Stimulated activated CD4-positive, alpha-beta T cell treated with anti-CD3 and anti-CD28 coated beads, Interleukin-2, amount 100 ng/mL, for 24 hours (primary cell): ENCODE measurements at places on chromosomes 2 and 18.

GRCh38 chr2:111617299-111618225 lies 266.4 kb downstream of the ANAPC1 start:
- DNase-seq: no peak

DNA sequence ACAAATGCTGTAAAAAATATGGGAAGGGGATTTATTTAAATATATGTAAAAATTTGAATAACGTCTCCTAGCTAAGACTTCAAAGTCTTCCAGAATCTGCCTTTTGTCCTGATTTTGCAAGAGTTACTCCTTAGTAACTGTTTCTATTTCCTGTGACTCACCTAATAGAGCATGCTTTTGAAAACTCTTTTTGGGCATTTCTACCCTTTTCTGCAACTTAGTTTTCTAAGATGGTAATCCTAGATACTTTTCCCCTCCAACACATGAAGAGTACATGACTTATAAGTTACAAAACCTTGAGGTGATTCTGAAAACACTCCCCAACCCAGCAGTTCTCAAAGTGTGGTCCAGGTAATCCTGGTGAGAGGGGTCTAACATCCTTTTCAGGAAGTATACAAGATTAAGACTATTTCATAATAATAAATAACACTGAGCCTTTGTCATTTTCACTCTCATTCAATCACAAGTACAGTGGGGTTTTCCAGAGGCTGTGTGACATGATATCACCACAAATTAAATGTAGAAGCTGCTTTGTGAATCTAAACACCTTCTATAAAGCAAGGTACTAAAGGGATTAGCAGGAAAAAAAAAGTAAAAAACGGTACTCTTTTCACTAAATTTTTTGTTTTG lies 31.9 kb downstream of the PPP4R3B start:
- no peak for DNase-seq

DNA sequence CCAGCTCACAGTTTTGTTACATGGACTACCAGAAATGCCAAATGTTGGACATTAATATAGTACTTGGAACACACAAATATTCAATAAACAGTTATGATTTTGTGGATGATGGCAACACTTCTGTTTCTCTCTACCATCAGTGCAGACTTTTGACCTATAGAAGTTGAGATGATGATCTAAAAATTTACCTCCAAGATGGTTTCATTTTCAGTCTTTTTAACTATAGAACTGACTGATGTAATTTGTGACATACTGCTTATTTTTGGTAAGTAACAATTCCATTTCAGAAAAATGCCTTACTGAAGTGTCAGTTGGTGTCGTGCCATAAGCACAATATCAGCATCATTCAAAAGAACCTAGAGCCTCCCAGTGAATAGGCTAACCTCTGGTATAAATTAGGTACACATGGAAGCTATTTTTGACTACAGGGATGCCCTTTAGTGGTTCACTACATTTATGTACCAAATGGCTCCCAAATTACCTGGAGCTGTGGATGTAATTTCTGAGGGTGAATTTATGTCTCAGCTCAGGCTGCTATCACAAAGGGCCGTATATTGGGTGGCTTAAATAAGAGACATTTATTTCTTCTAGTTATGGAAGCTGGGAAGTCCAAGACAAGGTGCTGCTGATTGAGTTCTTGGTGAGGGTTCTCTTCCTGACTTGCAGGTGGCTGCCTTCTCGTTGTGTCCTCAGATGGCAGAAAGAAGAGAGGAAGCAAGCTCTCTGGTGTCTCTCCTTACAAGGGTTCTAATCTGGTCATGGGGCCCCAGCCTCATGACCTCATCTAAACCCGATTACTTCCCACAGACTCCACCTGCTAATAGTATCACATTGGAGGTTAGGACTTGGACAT lies 66.5 kb downstream of the ALPK2 start:
- DNase-seq: no peak

DNA sequence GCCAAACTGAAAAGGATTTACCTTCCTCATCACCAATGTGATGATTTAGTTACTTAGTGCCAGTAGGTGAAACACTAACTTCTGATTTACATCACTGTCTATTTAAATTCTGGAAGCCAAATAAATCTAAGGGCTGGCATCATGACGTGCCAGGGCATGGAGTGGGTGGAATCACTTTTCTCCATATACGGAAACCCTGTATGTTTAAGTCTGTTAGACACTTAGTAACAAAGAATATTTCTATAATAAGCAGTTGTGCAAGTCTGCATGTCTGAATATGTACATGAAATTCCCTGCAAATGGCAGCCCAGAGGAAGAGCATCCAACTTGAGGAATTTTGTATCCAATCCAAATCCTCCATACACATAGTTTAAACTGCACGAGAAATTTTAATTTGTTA lies 243.1 kb upstream of the SMAD7 start:
- no peak for DNase-seq

- no peak for DNase-seq
Observed at GRCh38 chr2:161556440-161556839, 67.8 kb upstream of the SLC4A10 start.

- DNase-seq: no peak
Observed at GRCh38 chr2:152525277-152525838, 190.4 kb downstream of the FMNL2 start.

GRCh38 chr2:235087832-235088495 lies 136.1 kb downstream of the SH3BP4 start:
- DNase-seq: no peak

- DNase-seq: peak; percentile 83
Observed at GRCh38 chr2:6773007-6773693, 92.6 kb downstream of the CMPK2 start.

DNA sequence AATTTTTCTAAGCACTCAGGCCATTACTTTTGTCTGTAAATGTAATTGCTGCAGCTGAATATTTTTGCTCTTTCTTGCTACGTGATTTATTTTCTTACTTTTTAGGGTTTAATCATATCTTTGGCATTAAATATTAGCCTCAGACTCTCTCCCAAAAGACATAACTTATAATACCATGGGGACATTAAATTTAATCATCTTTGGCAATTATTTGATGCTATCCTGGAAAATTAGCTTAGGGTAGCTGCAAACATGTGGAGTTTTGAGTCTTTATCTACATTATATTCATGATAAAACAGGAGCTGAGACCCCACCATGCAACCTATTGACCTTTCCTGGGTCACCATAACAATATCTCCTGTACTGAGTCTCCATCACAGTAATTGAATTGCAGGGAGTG lies 59.1 kb upstream of the EDAR start:
- DNase-seq: no peak

DNA sequence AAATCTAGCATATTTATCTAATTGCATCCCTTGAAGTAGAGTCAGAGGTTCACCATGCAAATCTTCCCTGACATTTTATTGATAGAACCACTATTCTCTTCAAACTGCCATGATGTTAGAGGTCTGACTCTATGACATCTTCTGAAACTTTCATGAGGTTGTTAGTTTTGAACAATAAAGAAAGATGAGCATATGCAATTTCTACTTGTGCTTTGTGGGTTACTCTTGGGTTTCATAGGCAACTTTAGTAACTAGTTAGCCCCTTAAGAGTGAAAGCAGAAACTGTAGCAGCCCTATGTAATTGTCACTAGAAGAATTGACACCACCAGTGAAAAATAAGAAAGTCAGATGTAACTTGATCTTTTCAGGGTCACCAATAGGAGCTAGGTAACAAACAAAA lies 53.1 kb upstream of the ZEB2 start:
- DNase-seq: no peak

- DNase-seq: no peak
Observed at GRCh38 chr2:144115739-144116291, 404.1 kb downstream of the ZEB2 start.

- DNase-seq: no peak
Observed at GRCh38 chr2:48514348-48515003, 15.5 kb upstream of the STON1 start.

GRCh38 chr2:121237980-121238665 lies 46.9 kb downstream of the TFCP2L1 start:
- DNase-seq: no peak

DNA sequence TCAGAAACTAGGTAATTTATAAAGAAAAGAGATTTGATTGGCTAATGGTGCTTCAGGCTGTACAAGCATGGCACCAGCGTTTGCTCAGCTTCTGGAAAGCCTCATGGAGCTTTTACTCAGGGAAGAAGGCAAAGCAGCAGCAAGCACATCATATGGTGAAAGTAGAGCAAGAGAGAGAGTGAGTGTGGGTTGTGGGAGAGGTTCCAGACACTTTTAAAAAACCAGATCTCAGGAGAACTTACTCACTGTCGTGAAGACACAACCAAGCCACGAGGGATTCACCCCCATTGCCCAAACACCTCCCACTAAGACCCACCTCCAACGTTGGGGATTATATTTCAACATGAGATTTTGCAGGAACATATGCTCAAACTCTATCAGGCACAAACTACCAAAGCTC lies 554.6 kb upstream of the TNP1 start:
- no peak for DNase-seq

DNA sequence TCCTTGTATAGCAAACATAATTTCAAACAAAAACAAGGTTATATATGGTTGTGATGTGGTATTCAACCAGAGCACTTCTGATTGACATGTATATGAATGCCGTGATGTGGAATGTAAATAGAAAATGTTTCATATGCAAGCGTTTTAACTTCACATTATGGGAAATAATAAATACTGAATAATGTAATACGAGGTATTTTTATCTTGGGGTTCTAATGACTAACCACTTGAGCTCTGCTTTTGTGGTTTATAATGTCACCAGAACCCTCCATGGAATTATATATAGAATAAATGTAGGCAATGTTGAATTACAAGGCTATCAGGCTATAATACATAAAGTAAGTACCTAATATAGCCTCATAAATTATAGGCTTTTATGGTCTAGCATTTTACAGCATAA lies 72.4 kb downstream of the ZNF521 start:
- no peak for DNase-seq

DNA sequence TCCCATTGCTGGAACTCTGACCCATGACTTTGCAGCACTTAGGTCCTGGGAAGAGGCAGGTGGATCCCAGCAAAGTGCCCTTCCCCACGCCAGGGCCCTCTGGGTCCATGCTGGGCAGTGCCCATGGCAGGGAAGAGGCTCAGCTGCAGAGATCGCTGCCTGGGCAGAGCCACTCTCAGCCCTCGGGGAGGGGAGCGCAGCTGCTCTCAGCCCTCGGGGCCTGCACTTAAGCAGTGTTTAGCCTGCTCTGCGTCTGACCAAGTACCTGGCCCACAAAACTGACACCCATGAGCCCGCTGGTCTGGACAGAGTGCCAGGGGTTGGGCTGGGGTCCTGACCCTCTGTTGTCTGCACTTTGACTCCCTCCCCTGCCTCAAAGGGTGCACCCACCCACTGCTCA lies 46.3 kb downstream of the AQP12A start:
- no peak for DNase-seq

GRCh38 chr2:133484784-133485183 lies 83.5 kb downstream of the NCKAP5 start:
- DNase-seq: no peak

DNA sequence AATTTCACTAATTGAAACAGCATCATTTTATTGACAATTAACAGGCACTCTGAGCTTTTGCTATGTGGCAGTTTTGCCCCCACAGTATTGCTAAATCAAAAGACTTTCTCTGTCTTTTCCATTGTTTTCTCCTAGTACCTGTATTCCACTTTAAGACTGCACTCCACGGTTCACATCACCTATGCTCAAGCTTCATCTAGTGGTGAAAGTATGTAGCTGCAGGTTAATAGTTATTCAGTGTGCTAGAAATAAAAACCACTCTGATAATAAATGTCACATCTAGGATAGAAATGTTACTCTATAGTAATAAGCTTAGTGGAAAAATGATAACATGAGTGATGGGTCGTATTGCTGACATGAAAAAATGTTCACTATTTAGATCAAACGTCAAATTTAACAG lies 24.6 kb downstream of the ARL6IP6 start:
- DNase-seq: no peak

GRCh38 chr2:70891572-70892357 lies 43.9 kb upstream of the ATP6V1B1 start:
- no peak for DNase-seq

DNA sequence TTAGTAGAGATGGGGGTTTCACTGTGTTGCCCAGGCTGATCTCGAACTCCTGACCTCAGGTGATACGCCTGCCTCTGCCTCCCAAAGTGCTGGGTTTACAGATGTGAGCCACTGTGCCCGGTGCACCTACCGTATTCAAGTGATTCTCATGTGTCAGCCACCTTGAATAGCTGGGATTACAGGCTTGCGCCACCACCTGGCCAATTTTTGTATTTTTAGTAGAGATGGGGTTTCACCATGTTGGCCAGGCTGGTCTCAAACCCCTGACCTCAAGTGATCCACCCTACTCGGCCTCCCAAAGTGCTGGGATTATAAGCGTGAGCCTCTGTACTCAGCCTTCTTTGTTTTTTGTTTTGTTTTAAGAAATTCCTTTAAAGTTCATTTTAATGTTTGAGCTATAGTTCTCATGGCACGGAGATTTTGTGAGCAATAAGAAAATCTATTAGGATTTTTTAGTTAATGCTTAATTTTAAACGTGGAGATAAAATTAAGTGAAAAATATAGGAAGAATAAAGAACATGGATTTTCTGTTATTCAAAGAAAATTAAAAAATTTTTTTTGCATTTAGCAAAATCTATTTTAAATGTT lies 242.6 kb downstream of the PHLPP1 start:
- DNase-seq: peak; percentile 45

- DNase-seq: no peak
Observed at GRCh38 chr2:238499731-238500580, 73.2 kb downstream of the ASB1 start.

GRCh38 chr2:44135771-44136170 lies 32.9 kb upstream of the PPM1B start:
- no peak for DNase-seq

- DNase-seq: no peak
Observed at GRCh38 chr2:217297096-217297495, 437.2 kb upstream of the TNP1 start.

- DNase-seq: no peak
Observed at GRCh38 chr2:202700075-202700901, 65.5 kb downstream of the FAM117B start.

GRCh38 chr2:235551965-235552364 lies 58.1 kb downstream of the AGAP1 start:
- no peak for DNase-seq

- no peak for DNase-seq
Observed at GRCh38 chr2:53527056-53527455, 240.5 kb upstream of the CHAC2 start.

DNA sequence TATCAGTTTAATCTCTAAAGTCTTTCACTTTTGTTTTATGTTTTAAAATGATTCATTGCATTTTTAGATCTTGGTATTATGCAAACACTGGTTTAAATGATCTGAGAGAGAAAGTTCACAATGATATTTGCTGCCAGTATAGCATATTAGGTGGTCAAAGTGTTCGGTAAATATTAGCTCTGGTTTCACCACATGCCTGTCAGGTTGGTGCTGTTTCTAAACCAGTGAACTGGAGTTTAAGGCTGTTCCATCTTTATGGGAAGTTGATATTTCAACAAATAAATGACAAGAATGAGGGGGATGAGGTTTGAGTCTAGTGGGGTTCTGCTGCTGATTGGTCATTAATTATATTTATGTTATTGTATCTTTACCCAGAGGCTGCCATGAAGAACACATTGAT lies 436.4 kb downstream of the DCDC2C start:
- DNase-seq: no peak
